ENCODE measurements at places on chromosomes 3 and 15.

GRCh38 chr3:64815195-64815631, 127.4 kb upstream of the ADAMTS9 start:
- no peak for DNase-seq

GRCh38 chr15:66580643-66581042, 14.8 kb upstream of the LCTL start:
- no peak for DNase-seq

- no peak for DNase-seq
Measured at GRCh38 chr15:60822403-60822802, 343.5 kb upstream of the ICE2 start.

- DNase-seq: no peak
Measured at GRCh38 chr3:37700466-37701248, 161.0 kb upstream of the CTDSPL start.

DNA sequence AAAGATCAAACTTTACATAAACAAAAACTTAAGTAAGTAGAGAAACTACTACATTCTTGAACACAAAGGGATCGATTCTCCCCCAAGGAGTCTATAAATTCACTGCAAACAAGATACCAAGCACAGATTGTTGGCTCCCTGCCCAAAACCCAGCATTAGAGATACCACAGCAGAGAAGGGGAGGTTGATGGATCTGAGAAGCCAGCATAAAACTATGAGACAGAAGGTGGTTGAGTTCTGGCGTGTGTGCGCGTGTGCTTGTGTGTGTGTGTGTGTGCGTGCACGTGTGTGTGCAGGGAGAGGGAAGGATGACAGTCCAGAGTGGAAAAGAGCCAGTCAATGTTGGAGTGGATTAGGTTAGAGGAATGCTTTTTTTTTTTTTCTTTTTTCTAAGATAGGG, 143.2 kb upstream of the PRR20G start:
- peak; percentile 77 for DNase-seq

- no peak for DNase-seq
Measured at GRCh38 chr3:66019896-66020295, 18.8 kb downstream of the MAGI1 start.

DNA sequence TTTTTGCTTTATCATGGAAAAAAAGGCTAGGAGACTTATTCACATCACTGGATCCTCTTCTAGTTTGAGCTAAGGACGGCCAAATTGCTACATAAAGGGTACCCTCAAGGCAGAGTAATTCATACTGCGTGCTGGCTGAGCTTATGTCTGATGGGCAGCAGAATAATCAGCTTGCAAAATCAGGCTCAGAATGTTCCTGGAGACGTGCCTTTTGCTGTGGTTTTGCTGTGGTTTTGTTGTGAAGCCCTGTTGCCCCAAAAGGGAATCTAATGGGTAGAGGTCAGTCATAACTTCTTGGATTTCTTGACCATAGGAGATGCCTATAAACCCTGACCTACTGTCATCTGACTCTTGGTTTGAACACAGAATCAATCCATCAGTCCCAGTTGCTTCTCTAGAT, 189.9 kb downstream of the SOX2 start:
- DNase-seq: no peak

DNA sequence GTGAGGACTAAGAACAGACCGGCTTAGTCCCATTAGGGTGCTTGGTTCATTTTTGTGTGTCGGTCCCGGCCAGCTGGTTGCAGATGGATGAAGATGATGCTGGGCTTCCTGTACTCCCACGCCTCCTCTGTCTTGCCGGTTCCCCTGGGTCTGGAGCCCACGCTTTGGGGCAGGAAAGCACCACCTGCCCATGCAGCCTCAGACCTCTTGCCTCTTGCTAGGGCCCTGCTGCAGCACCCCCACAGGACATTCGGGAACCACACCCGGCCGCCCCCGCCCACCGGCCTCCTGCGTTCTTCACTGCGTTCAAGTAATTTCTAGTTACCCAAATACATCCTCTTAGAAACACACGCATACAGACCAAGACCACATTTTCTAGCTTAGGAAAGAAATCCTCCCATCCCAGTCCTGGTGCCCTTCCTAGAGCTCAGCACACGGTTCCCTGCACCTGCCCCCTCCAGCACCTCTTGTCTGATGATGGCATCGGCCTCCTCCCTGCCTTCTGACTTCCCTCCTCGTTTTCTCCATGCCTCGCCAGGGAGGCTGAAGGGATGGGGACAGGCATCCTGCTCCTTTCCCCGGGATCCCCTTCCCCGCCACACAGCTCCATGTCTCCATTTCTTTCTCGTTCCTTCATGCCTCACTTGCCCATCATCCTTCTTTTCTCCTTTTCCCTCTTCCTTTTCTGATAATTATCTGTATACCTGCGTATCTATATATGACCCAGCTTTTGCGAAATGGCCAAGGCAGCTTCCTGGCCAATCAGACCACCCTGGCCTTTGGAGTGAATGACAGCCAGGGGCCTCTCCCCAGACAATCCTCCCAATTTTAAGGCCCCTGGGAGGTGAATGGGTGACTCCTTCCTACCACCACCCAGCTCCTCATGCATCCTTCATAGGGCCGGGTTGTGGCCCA, 30.9 kb downstream of the FAM3D start:
- DNase-seq: no peak

DNA sequence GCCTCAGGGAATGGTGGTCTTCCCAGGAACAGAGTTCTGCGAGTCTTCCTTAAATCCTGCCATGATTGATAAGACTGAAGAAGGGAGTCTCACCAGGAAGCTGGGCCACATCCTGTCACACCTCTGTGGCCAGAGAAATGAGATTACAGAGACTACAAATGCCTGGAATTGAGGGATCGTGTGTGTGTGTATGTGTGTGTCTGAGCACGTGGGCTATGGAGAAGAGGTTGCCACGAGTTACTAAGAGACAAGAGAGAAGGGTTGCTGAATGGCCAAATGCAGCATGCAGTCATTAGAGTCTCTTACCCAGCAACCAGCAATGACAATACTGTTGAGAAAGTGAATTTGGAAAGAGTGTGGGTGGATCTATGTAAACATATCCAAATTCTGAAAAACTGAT, 443.1 kb downstream of the MFSD1 start:
- DNase-seq: no peak

GRCh38 chr3:31232055-31233025, 300.4 kb upstream of the STT3B start:
- DNase-seq: no peak

- no peak for DNase-seq
Measured at GRCh38 chr15:76337696-76338485, 1.3 kb downstream of the ISL2 start.

GRCh38 chr3:30941342-30941741, 46.9 kb upstream of the GADL1 start:
- no peak for DNase-seq

DNA sequence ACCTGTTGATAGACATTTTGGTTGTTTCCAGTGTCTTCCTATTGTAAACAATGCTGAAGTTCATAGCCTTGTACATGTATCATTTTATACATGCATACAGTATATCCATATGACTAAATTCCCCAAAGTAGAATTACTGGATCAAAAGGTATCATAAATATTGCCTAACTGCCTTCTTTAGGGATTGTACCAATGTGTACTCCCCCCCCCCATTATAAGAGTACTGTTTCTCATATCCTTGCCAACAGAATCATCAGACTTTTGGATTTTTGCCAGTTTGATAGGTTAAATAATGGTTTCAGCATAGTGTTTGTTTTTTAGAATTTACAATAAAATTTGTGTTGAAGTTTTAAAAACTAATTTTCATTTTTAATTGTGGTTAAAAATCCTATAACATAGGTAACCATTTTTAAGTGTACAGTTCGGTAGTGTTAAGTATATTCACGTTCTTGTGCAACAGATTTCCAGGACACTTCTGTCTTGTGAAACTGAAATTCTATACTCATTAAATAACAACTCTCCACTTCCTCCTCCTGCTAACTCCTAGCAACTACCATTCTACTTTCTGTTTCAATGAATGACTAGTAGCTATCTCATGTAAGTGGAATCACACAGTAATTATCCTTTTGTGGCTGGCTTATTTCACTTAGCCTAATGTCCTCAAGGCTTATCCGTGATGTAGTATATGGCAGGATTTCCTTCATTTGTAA, 30.8 kb upstream of the MAP3K13 start:
- DNase-seq: peak; percentile 83

- no peak for DNase-seq
Measured at GRCh38 chr3:129348734-129349133, 70.1 kb downstream of the HMCES start.

DNA sequence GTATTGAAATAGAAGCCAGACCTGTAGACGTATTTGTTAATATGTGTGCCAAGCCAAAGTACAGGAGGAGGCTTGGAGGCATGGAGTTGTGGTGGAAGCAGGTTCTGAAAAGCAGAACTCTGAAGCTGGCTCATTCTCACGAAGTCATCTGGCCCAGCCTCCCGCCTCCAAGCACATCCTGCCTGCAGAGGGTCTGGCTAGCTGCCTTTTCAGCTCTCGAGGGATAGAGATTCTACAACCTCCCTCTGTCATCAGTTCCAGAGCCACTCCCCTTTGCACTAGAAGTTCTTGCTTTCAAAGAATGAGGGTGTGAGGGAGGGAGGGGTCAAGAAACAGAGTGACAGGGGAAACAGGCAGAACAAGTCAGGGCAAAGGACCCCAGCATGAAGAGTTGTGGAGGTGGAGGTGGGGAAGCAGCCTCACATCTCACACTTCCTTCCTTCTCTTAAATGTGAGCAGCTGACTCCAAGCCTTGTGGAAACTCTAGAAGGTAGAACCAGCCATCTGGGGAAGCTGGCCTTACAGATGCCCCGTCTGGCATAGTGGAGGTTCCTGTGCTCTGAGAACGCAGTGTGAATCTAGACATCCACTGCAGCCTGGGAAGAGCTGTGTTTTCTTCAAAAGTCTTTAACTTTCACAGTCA, 95.3 kb downstream of the SLC49A4 start:
- DNase-seq: peak; percentile 95

DNA sequence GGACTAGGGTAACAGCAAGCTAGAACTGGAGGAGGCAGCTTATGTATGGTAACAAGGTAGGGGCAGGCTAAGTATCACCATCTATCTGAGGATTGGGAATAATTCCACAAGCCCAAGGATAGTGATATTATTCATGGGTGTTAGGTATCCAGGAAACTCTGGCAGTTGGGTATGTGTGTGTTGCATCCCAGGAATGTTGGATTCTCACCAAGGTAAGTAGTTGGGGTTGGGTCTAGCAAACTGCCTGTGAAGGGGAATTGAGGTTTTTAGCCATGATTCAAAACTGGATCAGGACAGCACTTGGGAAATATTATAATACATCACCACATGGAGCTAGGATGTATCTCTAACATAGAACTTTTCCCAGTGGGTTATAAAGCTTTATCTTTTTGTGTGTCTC, 626.4 kb upstream of the GOLIM4 start:
- DNase-seq: no peak

GRCh38 chr3:53140847-53141845, 10.9 kb upstream of the RFT1 start:
- DNase-seq: no peak

DNA sequence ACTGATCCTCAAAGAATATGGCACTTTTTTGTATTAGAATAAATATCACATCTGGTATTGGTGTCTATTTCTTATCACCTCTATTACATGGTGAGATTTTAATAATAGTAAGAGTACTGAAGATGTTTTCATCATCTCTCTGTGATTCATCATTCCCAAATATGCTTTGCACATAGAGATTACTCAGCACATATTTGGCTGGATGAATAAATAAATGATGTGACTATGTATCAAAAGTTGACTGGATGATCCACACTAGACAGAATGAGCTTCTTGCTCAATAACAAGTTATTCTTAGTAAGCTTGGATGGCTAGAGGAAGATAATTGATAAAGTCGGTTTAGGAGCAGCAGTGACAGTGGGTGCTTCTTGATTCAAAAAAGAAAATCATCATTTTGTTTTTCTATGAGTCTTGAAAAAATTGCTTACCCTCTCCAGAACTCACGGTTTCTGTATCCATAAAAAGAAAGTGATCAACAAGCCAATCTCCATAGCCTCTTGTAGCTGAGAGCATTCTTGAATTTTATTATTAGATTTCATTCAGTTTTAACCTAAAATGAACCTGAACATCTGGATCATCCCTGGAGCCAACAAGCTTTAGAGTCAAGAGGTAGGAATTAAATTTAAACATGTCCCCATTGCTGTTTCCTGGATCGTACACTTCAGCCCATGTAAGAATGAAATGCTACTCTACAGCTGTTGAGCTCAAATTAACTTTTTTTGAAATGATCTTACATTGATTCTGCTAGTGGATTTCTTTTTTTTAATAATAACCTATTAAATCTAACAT, 104.8 kb upstream of the OSTN start:
- DNase-seq: no peak

GRCh38 chr3:58217209-58217811, 6.5 kb upstream of the DNASE1L3 start:
- peak; percentile 18 for DNase-seq

DNA sequence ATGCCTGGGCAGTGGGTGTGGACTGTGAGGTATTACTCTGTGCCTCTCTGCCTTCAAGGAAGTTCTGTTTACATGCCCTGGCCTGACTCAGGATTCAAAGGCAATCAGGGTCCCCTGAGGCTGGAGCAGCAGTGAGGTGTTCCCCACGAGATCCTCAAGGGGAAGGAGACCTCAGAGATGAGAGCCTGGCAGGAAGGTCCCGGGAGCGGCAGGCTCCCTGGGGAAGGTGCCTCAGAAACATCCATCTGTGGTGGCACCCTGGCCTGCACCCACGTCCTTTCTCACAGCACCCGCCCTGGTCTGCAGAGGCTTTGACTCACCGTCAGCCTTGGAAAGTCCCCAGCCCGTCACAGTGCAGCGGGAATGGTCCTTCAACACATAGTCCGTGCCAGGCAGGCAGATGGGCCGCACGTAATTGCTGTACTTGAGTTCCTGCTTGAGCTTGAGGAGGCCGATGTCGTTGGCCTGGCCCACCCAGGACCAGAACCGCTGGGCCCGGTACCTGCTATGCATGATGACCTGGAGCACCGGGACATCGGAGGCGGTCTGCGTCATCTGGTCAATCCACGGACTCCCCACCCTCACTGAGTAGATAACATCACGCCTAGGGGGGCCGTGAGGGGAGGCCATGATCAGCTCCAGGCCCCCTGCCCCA, 3.6 kb downstream of the PRSS50 start:
- DNase-seq: no peak

- no peak for DNase-seq
Measured at GRCh38 chr15:29618586-29618985, 203.7 kb downstream of the TJP1 start.

- DNase-seq: no peak
Measured at GRCh38 chr3:29949940-29950616, 656.3 kb upstream of the TGFBR2 start.

DNA sequence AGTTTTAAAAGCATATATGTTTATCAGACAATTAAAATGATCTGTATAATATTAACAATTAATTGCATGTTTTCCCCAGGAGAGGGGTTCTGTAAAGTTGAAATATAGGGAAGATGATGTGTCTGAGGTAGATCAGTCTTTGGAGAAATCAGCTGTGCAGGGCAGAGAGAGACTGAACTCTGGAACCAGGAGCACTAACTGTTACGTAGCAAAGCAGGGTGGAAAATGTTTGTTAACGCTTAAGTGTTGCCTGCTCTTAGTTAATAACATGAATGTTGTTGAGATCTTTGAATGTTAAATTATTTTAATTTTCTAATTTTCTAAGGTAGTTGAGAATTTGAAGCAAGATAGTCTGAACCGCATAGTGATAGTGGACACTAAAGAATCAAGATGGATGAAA, 57.5 kb downstream of the NEO1 start:
- no peak for DNase-seq

- no peak for DNase-seq
Measured at GRCh38 chr15:60003243-60004008, 685 bp upstream of the FOXB1 start.
